ENCODE measurements at places on chromosomes 1 and 21.

GRCh38 chr1:61724813-61725694 lies at the start of gene TM2D1:
TM2D1 (minus strand) TSS chr1:61725141; CDS start chr1:61725120, 21 bp downstream.
- peak; percentile 90 for DNase-seq

DNA sequence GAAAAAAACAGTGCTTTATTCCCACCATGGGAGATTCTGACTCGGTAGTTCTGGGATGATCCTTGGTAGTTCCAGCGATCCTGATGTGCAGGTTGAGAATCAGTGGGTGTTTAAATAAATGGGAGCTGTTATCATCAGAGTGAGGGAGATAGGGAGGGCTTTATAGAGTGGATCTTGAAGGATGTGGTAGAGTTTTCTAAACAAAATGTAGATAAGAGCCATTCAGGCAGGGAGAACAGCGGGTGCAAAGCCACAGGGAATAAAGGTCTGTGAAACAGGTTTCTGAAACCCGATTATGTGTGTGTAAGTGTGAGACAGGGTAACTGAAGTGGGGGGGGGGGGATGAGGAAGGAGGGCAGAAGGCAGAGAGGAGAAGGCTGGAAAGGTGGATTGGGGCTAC lies 75.8 kb upstream of the ADAR start:
- DNase-seq: no peak

GRCh38 chr1:147673816-147674215 lies 3.5 kb upstream of the ACP6 start:
- DNase-seq: no peak

- DNase-seq: no peak
Measured at GRCh38 chr1:200981278-200981677, 42.2 kb downstream of the KIF21B start.

GRCh38 chr1:84997667-84998600 lies 1.0 kb upstream of the MCOLN2 start:
- peak; percentile 25 for DNase-seq

All from hematopoietic multipotent progenitor cell (in vitro differentiated cells).